ENCODE measurements at places on chromosomes 13 and 19.

- DNase-seq: no peak
These were observed 3.3 kb upstream of the UQCR11 start for GRCh38 chr19:1608359-1609102.

GRCh38 chr13:82720986-82721385, 1161.3 kb downstream of the SLITRK1 start:
- no peak for DNase-seq

- DNase-seq: no peak
These were observed 22.1 kb downstream of the LATS2 start for GRCh38 chr13:21039097-21039800.

- DNase-seq: no peak
These were observed 221.4 kb upstream of the SLC10A2 start for GRCh38 chr13:103287659-103288058.

- no peak for DNase-seq
These were observed 14.6 kb upstream of the IPO5 start for GRCh38 chr13:97938706-97939475.

- no peak for DNase-seq
These were observed 48.7 kb downstream of the CCNE1 start for GRCh38 chr19:29860492-29860891.

DNA sequence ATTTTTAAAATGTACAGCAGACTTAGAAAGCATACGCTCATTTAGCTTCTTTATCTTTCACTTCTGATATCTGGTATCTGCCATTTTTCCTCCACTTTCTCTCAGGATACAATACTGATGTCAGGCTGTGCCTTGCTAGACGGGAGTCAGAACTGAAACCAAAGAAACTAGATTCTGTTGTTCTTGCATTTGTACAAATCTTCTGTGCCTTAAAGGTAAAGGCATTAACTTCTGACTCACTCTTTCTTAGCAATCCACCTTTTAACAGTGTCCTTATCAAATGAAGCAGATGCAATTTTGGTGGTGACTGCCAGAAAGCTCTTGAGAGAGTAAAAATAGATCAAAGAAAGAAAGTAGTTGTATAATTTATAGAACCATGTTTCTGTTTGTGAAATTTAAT, 370.4 kb downstream of the PCDH20 start:
- DNase-seq: no peak

GRCh38 chr19:16586991-16587832, 15.0 kb upstream of the SLC35E1 start:
- no peak for DNase-seq

- DNase-seq: no peak
These were observed at the start of gene NUMBL for GRCh38 chr19:40690050-40690692. Gene NUMBL, minus strand, starts transcription at chr19:40690651. Its CDS starts 168 bp downstream, at chr19:40690483.

- DNase-seq: no peak
These were observed 610.7 kb downstream of the SLITRK5 start for GRCh38 chr13:88281841-88282240.

DNA sequence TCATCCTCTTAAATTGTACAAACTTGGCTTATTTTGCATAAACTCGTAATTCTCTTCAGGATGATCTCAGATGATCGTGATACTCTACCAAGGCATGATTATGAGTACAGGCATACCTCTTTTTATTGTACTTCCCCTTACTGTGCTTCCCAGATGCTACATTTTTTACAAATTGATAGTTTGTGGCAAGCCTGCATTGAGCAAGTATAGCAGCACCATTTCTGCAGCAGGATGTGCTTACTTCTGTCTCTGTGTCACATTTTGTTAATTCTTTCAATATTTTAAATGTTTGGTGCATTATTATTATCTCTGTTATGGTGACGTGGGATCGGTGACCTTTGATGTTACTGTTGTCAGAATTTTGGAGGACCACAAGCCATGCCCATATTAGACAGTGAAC, 752.3 kb downstream of the PCDH9 start:
- DNase-seq: no peak

GRCh38 chr13:63190742-63191141, 1775.1 kb upstream of the PCDH20 start:
- no peak for DNase-seq

DNA sequence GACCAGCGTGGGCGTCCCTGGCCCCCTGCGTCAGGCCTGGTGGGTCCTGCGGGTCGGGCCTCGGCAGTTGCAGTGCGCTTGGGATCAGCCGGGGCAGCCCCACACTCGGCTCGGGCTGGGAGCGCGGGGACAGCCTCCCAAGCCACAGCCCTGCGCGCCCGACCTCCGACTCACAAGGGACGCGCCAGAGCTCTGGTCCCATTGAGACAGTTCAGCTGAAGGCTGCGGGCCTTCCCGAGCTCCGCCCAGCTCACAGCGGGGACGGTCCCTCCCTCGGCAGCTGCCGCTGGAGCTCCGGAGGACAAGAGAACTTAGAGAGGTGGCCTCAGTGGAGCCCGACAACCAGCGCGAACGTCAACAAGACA, 45.7 kb upstream of the ZNF730 start:
- DNase-seq: no peak

GRCh38 chr19:16198370-16198651, 600 bp downstream of the AP1M1 start:
- DNase-seq: no peak

- DNase-seq: no peak
These were observed 3.1 kb downstream of the ZNF784 start for GRCh38 chr19:55621205-55621672.
